ENCODE measurements at places on chromosomes 3 and 15.

DNA sequence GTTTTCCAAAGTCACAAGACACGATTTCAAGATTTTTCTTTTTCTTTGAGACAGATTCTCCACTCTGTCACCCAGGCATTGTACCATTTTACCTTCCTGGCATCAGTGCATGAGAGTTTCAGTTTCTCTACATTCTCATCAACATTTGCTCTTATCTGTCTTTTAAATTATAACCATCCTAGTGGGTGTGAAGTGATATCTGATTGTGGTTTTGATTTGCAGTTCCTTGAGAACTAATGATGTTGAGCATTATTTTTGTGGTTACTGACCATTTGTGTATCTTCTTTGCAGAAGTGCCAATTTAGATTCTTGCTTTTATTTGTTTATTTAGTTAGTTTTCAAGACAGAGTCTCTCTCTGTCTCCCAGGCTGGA is 41.2 kb downstream of the ADIPOQ start:
- no peak for DNase-seq

- peak; percentile 12 for DNase-seq
Measured at GRCh38 chr3:113747283-113748046, 630 bp downstream of the ATP6V1A start.

DNA sequence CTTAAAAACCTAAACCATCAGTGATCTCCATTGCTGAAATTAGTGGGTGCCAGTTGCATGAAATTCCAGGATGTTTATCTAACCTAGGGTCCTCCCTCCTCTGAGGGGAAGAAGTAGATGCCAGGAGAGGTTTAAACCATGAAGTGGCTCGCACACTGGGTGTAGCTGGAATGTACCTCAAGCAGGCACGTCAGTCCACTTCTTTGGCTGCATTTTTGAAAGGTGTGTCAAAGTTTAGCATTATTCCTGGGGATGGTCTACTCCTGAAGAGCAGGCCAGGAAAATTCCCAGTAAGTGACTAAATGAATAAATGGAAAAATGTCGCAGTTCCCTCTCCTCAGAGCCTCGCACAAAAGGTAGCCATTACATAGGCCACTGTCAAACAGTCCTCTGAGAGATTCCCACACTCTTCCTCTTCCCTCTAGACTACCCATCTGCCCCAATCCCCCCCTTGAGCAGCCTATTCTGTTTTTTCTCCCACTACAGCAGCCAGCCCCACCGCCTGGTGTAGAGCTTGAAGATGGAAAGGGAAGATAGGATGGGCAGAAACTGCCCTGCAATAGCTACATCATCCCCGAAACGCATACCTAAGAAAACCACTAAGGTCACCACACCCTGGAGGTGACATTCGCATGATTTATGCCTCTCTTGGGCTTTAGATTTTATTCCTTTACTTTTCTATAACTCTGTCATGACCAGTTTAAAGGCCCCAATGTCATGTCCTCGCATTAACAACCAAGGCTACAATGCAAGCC is 655 bp upstream of the TMOD3 start:
- DNase-seq = no peak

- no peak for DNase-seq
Measured at GRCh38 chr3:73010158-73010557, 13.5 kb downstream of the PPP4R2 start.

DNA sequence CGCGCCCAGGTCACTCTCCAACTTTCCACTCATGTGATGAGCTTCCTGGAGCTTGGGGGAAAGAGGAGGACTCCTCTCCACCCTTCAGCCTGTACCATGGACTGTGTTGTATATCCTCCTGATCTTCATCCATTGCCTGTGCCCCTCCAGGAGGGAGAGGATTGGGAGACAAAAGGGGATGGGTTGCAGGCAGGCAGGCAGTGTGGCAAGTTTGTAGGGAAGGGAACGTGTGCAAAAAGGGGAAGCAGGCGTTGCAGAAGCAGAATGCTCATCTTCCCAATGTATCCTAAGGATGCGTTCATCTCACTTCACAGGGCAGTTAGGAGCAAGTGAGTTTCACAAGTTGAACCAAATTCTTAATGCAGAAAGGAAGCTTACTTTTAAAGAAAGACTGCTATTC is 28.1 kb upstream of the GHSR start:
- no peak for DNase-seq

DNA sequence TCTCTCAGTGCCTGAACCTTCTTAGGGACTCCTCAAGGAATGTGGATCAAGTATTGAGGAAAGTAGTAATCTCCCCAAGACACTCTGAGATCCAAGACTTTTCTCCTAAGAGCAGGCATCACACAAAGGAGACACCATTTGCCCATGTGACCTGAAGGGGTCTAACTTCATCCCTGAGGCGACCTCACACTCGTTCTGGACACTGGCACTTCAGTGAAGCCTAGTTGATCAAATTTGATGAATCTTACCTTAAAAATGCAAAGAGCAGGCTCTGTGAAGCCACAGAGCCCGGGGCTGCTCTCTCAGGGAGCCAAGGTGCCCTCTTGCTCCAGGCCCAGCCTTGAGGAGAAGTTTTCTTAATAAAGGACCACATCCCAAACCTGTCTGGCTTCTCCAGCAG is 64.3 kb downstream of the SCN11A start:
- DNase-seq = no peak

DNA sequence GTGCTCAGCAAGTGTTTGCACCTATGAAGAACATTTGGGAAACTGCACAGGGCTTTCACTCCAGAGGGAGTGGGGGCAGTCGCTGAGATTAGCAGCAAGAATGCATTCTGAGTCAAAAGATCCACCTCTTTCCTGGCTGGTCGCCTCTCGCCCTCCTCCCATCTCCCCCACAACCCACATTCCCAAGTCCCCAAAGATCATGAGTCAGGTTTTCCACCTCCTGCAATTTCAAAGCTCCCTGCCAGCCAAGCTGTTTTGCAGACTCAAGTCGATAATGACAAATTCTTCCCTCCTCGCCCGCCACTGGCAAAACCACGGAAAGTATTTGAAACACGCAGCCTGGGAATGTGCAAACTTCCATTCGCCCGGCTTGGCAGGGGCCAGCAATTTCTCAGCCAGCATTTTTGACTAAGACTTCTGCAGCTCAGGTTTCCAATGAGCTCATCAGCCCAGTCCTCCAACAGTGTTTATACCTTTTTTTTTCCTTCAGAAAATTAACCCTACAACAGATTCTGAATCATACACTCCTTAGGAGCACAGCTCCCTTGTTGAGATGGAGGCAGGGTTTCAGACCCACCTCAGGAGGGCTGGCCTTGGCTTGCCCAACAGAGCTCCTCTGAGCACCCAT is 181.4 kb downstream of the SMAD6 start:
- DNase-seq = peak; percentile 100

DNA sequence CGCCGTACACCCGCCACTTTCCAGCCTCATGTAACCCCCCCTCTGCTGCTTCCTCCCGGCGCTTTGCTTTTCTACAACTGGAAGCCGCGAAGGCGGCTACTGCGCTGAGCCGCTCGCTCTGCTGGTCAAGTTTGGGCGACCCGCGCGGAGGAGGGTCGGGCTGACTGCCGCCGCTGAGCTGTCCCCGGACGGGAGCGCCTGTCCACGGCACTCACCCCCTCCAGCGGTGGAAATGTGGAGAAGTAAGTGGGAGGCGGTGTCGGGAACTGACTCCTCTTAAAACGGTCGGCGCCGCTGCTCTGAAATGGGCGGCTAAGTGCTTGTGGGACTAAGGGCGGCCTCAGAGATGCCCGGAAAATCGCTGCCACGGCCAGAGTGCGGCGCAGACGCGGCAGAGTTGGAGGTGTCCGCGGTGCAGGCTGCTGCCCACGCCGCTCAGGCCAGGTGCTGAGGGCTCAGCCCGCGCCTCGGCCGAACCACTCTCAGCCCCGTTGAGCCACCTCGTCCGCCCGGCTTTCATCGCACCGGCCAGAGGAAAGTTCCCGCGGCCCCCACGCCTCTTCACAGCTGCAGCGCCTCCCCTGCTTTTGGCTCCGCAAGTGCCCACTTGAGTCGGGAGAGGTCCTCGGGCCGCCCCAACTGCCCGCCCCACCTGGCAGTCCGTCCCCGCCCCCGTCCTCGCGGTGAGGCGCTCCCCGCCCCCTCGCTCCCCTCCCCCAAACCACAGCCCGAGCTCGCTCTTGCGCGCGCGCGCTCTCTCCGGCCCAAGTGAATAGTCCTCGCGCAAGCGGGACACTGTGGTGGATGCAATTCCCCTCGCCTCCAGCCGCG is at the start of gene EPHA6:
Gene EPHA6, plus strand, starts transcription at position 775 of the 831 bp plus-strand sequence.
- DNase-seq = peak; percentile 44

GRCh38 chr3:196115678-196116083 is 33.8 kb upstream of the TFRC start:
- no peak for DNase-seq

DNA sequence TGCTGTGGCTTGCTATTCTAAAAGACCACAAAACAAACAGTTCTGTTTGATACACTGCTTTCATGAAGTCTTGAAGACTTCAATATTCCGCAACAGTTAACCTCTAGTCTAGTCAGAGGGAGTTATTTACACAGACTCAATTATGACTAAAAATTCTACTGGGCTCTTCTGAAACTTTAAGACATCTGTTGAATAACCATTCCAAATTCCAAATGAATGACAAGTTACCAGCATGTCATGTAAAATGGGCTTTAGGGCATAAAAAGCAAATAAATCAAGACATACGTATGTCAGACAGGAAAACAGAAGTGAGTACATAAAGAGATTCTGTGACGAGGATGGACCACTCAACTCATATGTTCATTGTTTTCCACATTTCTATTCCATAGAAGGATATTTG is 93.9 kb downstream of the PLOD2 start:
- DNase-seq = peak; percentile 40

DNA sequence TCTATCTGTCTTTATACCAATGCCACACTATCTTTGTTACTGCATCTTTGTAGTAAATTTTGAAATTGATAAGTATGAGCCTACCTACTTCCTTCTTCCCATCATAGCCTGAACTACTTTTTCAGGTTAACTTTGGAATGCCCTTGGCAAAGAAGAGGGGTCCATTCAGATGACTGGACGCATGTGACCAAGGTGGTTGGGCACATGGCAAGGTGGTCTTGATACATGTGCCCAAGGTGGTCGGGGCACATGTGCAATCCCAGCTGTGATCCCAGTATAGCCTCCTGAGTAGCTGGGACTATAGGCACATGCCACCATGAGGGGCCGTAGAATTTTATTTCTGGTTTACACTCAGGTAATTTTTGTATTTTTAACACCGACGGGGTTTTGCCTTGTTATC is 330.2 kb downstream of the GABRB3 start:
- DNase-seq = no peak
